ENCODE measurements at places on chromosomes 11 and 22. TPM values are rescaled to one million over a fixed set of nuclear protein-coding genes. Genes with fewer than 3 reads are reported as not detected.

Gene MPPED2
- total RNA-seq: 7.8 TPM

Gene MGAT3
- total RNA-seq: 2.9 TPM

DNA sequence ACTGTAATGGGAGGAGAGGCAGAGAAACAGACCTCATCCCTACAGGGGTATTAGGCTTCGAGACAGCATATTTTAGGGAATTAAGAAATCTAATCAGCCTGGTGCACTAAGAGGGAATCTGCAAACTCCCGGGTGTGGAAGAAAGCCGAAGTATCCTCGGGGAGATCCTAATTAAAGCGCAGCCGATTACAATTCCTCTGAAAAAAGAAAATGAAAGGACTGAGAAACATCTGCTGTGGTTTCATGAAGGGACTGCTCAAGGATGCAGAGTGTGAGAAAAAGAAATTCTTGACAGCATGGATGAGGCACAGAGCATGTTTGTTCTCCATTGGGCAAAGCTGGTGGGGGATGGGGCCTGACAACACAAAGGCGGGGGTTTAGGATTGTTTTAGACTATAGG lies 290.0 kb upstream of the LARGE1 start:
- no peak for DNase-seq

Gene KRTAP5-11
- not detected for total RNA-seq

DNA sequence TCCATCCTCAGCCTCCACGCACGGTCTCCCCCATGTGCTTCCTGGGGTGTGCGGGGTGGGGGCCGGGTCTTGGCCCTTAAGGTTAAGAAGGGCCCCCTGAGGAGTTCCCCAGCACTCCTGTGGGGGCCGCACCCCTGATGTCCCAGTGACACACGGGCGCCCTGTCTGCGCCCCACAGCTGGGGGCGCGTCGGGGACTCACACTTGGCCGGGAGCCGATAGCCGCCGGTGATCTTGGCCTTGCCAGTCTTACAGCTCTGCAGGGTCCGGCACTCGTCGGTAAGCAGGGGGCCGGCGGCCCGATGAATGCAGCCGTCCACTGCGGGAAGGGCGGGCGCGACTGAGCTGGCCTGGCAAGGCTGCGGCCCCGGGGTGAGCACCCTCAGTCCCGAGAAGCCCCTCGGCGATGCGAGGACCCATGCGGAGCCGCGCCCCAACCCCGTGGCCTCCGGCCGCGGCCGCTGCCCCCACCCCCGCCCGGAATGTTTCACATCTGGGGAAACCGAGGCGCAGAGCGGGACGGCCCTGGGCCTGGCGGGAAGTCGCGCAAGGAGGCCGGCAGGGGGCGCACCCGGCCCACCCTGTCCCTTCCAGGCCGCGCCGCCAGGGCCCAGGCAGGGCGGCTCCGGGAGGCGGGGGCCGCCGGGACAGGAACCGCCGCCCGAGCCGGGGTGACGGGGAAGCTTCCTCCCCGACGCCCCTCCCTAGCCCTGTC lies 13.9 kb downstream of the OTUB1 start:
- peak; percentile 89 for DNase-seq

GRCh38 chr11:124961972-124962609 lies 8.1 kb downstream of the CCDC15 start:
- DNase-seq: peak; percentile 88

GRCh38 chr11:34827228-34827627 lies 89.0 kb downstream of the APIP start:
- DNase-seq: no peak
